ENCODE measurements at places on chromosomes 12 and 14.

DNA sequence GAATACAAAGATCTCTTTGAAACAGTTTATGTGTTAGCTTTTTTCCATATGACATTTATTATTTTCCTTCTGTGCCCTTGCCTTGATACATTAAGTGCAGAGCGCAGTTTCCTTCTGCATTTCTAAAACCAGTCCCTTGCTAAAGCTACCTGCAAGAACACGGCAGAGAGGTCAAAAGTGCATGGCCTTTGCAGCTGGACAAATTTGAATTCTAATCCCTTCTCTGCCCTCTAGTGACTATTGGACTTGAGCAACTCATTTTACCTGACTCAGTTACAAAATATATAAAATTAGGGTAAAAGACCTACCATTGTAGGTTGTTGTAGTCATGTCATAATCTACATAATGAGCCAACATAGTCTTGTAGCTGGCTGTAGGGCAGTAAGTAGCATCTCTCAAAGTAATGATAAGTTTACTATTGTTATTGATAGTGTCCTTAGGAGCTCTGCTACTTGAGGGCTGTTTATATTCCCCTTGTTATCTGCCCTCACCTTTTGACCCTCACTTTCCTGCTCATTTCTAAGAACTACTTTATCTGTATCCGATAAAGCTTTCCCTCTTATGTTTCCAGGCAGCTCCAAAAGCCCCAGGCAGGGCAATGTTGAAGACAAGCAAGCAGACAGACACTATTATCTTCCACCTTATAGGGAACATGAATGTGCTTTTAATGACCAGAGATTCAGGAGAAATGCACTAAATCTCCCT lies 120.0 kb upstream of the PDZRN4 start:
- DNase-seq: no peak

GRCh38 chr14:101559624-101560533 lies 1.4 kb upstream of the DIO3 start:
- no peak for DNase-seq

DNA sequence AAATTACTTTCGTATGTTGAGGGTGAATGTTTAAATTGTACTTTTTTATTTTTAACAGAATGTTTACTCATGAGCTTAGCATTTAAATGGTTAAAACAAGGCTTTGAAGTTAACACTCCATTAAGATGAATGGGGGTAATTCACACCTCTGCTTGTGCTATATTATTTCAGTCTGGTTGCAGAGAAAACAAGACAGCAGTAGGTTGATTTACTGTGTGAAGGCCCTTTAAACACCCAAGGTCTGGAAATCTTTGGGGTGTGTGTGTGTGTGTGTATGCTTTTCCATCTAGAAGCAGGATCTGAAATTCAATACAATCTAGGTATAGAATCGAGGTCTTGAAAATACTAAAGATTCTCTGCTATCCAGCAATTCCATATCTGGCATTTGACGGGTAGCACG lies 83.8 kb downstream of the SLC38A6 start:
- no peak for DNase-seq

DNA sequence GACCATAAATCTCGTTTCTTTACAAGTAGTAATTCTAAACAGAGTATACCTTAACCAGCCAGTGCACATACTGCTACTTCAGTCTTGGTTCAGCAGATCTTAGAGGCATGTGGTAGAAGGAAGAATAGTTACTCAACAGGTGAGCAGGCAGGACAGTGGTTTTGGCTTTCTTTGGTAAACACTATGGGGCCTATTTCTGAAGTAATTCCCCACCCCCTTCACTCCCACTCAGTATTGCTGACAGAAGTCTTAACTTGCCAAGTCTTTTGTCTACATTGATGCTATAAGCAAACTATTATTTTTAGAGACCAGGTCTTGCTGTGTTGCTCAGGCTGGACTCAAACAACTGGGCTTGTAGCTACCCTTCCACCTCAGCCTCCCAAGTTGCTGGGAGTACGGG lies 68.5 kb downstream of the FBXO34 start:
- DNase-seq: no peak

DNA sequence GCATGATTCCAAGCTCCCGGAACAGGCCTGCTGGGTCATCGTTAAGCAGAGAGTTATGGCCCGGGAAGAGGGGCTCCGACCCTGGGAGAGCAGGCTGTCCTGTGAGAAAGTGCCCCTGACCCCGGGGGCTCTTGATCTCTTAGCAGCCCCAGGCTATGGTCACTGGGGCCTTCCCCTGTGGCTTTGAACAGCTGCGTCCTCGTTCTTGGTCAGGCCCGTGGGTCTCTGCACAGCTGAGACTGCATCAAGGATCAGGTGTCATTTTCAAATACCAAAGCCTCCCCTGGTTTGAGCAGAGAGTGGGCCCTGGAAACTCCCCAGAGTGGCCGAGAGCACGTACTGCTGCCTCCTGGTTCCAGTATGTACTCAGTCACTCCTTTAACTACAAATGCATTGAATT lies 114.8 kb downstream of the ESRRB start:
- DNase-seq: no peak

DNA sequence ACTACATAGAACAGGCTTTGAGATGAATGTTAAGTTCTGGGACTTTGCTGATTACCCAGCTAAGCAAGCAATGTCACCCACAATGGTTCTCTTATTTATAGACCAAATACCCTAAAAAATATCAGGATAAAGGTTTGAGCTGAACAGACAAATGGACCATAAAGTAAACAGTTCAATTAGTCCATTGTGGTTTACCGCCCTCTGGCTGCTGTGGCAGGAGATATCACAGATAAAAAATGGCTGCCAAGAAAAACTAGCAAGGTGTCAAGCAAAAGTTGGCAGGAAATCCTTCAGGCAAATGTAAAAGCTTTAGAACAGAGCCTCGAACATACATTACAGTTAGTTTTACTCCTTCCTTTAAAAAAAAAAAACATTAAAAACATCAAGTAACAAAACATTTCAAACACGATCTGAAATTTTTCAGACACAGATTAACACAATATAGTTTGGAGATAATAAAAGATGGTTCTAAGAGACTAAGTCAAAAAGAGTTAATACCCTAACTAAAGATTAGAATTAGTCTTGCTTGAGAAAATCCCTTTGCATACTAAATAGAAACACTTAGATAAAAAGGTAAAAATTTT lies 41.3 kb downstream of the MED13L start:
- DNase-seq: peak; percentile 9

GRCh38 chr12:65019696-65020234 lies 101.3 kb downstream of the WIF1 start:
- no peak for DNase-seq

DNA sequence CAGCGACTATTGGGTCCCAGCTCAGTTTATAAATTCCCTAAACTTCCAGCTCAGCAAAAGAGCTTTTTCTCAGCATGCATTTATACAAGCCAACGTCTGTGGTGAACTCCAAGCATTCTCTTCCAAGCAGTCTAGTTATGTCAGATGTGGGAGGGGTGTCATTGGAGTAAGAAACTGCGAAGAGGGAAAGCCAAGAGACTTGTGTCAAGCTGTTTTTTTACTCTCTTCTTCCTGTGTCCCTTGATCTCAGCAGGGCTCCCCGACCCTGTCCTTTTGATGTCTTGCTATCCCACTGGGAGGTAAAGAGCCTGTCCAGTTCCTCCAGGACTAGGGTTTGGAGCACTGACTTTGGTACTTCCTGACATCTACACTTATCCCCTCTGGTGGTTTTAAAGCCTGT lies 69.0 kb downstream of the PPM1H start:
- DNase-seq: no peak

DNA sequence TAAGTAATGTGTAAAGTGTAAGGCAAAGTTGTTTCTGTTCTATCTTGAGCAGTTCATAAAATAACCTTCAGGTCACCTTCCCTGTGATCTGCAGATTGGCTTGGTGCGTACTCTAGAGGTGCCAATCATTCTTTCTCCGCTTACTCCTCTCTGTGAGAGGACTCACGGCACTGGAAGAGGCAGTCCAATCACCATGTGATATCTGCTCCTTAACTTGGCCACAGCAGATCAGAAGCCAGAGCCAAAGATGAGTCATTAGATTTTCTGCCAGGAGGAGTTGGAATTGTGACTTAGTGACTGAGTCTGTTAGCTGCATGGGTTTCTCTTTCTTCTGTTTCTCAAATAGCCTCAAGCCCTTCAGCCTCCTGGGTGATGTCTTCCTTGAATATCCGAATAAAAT lies 165.5 kb downstream of the SLC41A2 start:
- no peak for DNase-seq

DNA sequence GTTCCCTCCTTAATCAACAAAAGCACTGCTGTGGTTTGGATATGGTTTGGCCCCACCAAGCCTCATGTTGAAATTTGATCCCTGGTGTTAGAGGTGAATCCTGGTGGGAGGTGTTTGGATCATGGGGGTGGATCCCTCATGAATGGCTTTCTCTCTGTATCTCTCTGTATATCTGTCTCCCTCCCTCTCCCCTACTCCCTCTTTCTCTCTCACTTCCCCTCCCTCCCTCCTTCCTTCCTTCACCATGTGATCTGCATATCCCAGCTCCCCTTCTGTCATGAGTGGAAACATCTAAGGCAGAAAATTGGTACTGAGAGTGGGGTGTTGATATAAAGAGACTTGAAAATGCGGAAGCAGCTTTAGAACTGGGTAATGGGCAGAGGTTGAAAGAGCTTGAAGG lies 5.2 kb downstream of the GSKIP start:
- no peak for DNase-seq

DNA sequence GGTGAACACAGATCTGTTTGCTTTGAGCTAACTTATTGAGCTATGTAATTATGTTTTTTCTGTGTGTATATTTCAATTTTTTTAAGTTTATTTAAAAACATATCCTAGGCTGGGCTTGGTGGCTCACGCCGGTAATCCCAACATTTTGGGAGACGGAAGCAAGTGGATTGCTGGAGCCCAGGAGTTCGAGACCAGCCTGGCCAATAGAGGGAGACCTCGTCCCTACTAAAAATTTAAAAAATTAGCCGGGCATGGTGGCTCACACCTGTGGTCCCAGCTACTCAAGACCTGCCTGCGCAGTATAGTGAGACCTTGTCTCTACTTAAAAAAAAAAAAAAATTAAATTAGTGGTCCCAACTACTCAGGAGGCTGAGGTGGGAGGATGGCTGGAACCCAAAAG lies 16.2 kb upstream of the RNASE1 start:
- DNase-seq: no peak

- peak; percentile 11 for DNase-seq
Measured at GRCh38 chr12:52836042-52836466, 1.9 kb upstream of the KRT79 start.

- no peak for DNase-seq
Measured at GRCh38 chr12:49201595-49202295, 12.9 kb upstream of the TUBA1A start.

DNA sequence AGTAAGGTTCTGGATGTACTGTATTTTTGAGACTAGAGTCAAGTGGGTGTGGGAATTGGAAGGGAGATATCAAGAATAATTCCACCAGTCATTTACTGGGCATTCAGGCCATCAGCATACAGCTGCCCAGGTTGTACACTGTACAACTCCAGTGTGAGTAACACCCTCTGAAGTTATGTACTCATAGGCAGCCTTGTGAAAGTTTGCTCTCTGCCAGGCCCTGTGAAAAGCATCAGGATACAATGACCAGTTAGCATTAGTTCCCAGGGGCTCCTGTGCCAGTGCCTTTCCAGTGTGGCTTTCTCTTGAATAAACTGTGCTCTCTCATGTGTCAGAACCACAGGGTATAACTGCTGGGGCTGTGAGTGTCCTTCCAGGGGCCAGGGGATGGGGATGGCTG lies 89.7 kb downstream of the LGMN start:
- DNase-seq: no peak

GRCh38 chr12:94218233-94218632 lies 69.9 kb downstream of the PLXNC1 start:
- no peak for DNase-seq

- no peak for DNase-seq
Measured at GRCh38 chr14:97366400-97366799, 569.2 kb downstream of the VRK1 start.

DNA sequence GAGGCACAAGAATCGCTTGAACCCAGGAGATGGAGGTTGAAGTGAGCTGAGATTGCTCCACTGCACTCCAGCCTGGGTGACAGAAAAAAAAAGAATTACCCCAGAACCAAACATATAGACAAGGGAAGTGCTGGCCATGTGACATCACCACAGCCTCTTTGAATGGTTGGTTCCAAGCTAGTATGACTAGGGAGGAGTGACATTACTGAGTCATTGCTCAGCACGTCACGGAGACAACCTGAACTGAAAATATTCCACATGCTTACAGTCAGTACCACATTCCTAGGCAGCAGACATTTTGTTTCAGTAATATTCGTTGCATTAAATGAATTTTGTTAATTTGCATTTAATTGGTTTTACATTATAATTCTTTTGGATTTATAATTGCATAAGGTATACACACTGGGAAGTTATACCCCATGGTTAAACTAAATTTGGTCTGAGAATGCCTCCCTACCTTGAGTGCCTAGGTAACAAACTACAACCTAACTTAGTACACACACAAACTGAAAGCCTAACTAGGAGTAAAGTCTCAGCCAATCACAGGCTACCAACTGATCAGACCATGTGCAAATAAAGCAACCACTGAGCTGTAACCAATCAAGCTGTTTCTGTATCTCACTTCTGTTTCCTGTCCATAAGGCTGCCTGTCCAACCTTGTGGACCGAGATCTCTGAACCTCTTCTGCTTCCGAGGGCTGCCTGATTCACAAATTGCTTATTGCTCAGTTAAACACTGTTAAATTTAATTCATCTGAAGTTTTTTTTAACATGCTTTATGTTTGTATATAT lies 164.4 kb downstream of the CAND1 start:
- no peak for DNase-seq

DNA sequence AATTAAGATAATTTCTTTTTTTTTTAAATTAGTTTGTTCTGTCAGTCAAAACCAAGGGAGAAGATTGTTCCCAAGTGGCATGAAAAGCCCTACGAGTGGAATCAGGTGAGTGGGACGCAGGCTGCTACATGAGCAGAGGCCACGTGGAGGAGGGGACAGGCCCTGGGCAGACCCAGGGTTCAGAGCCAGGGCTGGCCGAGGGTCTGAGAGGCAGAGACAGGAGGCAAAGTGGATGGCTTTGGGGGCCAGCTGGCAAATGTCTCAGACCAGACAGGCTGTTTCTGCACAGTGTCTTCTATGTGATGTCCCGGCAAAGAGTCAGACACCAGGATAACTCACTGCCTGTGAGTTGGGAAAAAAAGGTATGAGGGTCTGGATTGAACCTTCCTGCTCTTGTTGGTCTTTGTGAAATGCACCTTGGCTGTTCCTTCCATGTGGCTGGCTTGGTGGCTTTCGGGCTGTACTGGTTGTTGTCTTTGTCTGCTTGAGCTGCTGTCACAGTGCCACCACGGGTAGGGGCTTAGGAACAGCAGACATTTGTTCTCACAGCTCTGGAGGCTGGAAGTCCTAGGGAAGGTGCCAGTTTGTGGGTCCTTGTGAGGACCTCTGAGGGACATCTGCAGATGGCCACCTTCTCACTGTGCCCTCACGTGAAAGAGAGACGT lies 35.8 kb upstream of the ASPG start:
- DNase-seq: no peak

GRCh38 chr14:103296987-103297386 lies 37.0 kb upstream of the EIF5 start:
- no peak for DNase-seq

DNA sequence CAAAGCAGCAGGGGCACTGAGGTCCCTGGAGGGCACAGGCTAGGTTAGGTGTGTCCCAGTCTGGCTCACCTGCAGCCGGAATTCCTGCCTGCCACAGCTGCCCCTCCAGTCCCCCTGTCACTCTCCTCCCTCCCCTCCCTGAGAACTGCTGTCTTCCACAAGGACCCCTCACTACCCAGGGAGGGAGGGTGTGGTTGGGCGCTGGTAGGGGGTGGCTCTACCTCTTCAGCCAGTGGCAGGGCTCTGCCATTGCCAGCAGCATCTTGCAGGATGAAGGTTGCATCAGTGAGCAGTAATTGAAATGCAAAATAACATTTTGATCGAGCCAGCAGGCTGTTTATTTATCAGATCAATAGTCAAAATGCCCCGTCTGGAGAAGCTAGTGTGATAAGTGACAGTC lies 45.7 kb downstream of the ESRRB start:
- DNase-seq: no peak

All from activated T-helper 1 cell treated with Interleukin-2 at 50 U/mL for 16 hours (primary cell).